Urothelium cell line (cell line): ENCODE measurements at places on chromosomes 2 and 18.

- DNase-seq: no peak
Measured at GRCh38 chr2:176174824-176175708, 13.4 kb upstream of the HOXD1 start.

DNA sequence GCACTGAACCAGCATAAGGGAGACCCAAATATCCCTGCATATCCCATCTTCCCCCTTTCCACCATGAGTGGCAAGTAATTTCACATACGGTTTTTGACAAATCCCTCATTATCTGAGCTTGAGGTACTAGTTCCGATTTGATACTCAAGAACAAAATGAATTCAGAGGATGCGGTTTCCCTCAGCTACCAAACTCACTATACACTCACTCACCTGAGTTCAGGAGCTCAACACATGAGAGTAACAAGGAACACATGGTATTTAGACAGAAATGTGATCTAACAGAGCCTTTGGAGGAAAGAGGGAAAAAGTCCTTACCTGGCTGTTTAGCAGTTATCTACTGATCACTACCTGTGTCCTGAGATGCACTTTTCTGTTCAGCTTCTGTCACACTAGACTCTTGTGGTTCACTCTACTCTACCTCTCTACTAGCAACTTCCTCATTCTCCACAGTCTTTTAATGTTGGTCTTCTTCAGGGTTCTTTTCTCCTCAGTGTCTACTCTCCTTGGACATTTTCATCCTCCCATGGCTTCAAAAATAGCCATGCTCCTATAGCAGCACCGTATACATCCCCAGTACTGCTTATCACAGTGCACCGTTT is 25.1 kb downstream of the ASXL2 start:
- no peak for DNase-seq

DNA sequence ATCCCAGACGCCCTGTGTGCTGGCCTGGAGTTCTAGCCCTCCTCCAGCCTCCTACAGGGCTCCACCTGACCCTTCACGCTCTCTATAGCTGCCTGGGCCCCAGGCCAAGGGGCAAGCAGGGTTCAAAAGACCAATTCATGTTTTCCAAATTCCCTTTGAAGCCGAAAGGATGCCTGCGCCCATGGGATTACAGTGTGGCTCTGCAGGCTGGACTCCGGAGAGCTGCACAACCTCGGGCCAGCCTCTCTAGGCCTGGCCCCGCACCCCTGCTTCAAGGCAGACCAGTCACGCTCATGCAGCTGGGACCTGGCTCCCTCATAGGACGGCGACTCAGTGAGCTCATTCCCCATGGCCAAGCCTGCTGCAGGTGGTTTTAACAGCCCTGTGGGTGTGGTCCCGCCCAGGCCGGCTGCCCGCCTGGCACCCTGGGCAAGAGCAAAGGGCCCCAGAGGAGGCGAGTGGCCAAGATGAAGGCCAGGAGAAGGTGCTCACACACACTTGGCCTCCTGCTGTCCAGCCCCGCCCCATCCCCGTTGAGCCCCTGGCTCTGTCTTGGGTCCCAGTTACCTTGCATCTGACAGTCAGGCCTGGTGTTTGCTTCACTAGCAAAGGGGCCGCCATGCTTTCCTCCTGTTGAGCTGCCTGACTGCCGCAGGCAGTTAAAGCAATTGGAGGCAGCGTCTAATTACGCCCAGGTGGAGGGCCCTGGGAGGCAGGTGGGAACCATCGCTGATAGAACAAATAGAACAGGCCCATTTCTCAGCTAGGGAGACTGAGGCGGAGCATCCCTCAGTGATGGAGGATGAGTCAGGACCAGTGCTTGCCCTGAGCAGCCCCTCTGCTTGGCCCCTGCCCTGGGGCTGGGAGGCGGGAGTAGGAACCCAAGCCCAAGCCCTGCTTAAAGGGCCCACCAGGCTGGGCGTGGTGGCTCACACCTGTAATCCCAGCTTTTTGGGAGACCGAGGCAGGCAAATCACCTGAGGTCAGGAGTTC is 56.9 kb downstream of the SMAD7 start:
- no peak for DNase-seq

DNA sequence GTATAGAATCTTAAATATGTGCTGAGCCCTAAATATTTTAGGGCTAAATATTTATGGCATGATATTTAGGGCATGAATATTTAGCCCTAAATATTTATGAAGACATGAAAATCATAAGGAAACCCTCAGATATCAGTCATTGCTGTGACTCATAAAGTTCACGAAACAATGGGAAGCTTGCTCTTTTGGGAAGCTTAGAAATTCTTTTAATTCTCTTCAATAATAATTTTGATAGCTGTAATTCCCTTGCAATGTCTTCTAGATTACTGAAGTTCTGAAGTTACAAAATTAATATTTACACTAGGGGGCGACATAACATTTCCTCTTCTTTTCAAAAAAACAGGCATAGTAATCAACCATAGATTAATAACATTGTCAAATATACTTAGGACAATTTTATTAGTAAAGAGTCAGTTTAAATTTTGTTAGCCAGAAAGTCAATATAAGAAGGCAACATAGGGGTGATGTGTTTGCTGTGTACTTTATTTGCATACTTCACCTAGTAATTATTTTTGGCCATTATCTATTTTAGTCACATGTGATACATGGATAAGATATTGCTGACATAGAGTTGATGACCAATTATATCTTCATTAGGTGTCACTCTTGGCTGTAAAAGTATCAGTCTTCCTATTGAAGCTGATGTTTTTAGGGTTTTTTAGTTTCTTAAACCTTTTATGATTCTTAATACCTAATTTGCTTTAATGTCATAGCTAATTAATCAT is 13.2 kb downstream of the ZNF804A start:
- peak; percentile 4 for DNase-seq

- no peak for DNase-seq
Measured at GRCh38 chr2:241984658-241985057, 115.1 kb downstream of the RTP5 start.

- DNase-seq: no peak
Measured at GRCh38 chr2:19337202-19337601, 21.2 kb downstream of the OSR1 start.
